ENCODE measurements at places on chromosomes 3 and 15.

DNA sequence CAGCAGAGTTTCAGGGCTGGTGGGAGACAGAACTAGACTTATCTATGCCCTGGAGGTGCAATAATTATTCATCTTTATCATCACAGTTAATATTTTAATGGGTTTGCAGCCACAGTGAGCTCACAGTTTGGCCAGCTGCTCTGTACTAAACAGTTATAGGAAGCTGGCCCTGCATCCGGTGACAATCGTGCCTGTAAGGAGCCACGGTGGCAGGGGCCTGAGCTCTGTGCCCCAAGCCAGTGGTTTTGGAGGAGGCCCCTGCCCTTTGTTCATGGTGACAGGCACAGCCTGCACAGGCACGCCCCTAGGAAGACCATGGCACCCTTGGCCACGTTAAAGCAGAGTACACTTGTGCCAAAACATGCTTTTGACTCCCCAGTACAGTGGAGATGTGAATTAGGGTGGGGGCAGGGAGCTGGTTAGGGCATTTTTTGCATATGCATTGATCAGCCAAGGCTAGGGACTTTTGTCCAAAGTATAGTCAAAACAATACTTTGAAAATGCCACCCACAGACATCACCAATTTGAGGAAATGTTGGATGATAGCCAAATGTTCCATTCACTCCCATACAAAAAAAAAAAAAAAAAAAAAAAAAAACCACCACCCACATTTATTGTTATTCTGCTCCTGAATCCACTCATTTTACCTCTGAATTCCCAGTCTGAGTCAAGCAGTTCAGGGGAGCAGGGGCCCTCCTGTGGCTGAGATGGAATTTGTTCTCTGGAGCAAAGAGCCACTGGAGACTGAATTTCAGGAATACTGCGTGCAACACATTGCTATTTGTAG lies 3.4 kb upstream of the RFTN1 start:
- no peaks in the 10 kb centered on the region for H3K36me3 ChIP-seq
- peaks cover 38% of the 10 kb centered on the region for H3K27me3 ChIP-seq

DNA sequence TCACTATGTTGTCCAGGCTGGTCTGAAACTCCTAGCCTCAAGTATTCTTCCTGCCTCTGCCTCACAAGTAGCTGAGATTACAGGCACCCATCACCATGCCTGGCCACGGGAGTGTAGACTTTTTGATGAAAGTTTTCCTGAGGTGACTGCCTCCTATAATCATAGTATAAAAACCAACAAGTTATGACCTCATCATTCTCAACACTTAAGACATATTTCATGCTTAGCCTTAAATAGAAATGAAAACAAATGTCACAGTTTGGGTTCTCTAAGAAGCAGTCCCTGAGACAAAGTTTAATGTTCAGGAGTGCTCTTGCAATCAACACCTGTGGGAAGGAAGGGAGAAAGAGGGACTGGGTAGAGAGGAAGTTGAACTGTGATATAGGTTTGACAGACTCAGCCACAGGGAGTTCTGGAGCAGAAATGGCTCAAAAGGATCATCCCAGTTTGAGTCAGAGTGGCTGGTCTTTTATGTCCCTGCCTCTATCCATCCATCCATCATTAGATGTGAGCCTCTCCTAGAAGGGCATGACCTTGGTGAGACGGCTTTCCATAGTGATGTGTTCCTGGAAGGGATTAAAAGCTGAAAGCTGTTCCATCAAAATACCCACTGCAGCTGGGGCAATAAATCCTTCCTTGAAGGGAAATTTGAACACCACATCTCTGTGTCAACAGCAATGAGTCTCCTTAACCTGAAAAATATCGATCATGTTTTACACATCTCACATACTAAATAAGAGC lies 16.2 kb upstream of the ABHD5 start:
- peaks cover 27% of the 10 kb centered on the region for H3K36me3 ChIP-seq
- H3K27ac ChIP-seq: no peak overlapping the region
- DNase-seq: no peak
- no peaks in the 10 kb centered on the region for H3K4me1 ChIP-seq
- H3K4me3 ChIP-seq: no peak overlapping the region

- no peak overlapping the region for H3K27ac ChIP-seq
- DNase-seq: no peak
- no peaks in the 10 kb centered on the region for H3K36me3 ChIP-seq
- H3K4me3 ChIP-seq: no peak overlapping the region
- H3K27me3 ChIP-seq: peaks cover 8% of the 10 kb centered on the region
Observed at GRCh38 chr3:156603379-156604017, 48.6 kb upstream of the SSR3 start.

GRCh38 chr15:61401903-61402698 lies 173.0 kb upstream of the RORA start:
- H3K27me3 ChIP-seq: peaks cover 3% of the 10 kb centered on the region
- no peak for DNase-seq
- H3K36me3 ChIP-seq: no peaks in the 10 kb centered on the region
- H3K27ac ChIP-seq: no peak overlapping the region
- no peaks in the 10 kb centered on the region for H3K4me1 ChIP-seq
